ENCODE measurements at places on chromosomes 5 and 9. TPM values are rescaled to one million over a fixed set of nuclear protein-coding genes. Genes with fewer than 3 reads are reported as not detected.
A peak's percentile ranks its signal among the peaks of the same experiment; 100 is the strongest.

GRCh38 chr9:93097511-93098201 is 1.6 kb downstream of the CARD19 start:
- DNase-seq = no peak

DNA sequence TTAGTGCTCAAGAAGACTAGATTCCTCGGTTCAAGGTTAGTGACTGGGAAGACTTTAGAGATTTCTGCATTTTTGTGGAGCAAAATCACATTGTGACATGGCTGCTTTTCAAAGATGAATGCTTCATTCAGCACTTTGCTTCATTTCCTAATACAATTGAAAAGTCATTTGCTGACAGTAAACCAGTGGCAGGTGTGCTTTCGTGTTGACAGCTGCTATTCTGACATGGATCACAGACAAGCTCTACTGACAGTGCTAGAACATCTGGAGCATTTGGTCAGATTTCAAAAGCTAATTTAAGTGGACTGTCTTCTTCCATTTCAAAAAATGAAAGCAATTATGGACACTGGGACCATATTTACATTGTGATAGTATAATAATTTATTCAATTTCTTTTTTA is 1060.1 kb downstream of the PTPRD start:
- no peak for DNase-seq

GRCh38 chr5:111676466-111676865 is 80.5 kb downstream of the NREP start:
- no peak for DNase-seq

SLC6A3 gene
- polyA plus RNA-seq = 3.3 TPM

LCN12 gene
- 28.0 TPM for polyA plus RNA-seq

COL15A1 gene
- 7.6 TPM for polyA plus RNA-seq

GRCh38 chr5:38078161-38078560 is 180.2 kb upstream of the EGFLAM start:
- no peak for DNase-seq

GRM6 gene
- polyA plus RNA-seq = 1.4 TPM

- DNase-seq = no peak
Observed at GRCh38 chr5:6543346-6543730, 89.5 kb downstream of the NSUN2 start.

DNA sequence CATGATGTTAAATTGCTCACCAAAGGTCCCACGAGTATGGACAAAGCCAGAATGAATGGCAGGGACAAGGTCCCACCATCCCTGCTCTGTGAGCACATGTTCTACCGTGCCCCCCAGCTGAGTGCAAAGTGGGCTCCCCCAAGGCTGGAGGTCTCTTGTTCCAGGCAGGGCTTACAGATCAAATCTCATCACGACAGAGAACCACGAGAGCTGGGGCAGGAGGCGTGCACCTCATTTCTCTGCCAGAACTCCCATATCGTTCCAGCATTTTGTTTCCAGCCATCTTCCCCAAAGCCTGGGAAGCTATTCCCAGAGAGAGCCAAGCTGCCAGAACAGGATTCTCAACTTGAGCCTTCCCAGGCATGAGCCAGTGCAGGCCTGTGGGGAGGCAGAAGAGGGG is 108.5 kb downstream of the ZNF354C start:
- DNase-seq = no peak

DNA sequence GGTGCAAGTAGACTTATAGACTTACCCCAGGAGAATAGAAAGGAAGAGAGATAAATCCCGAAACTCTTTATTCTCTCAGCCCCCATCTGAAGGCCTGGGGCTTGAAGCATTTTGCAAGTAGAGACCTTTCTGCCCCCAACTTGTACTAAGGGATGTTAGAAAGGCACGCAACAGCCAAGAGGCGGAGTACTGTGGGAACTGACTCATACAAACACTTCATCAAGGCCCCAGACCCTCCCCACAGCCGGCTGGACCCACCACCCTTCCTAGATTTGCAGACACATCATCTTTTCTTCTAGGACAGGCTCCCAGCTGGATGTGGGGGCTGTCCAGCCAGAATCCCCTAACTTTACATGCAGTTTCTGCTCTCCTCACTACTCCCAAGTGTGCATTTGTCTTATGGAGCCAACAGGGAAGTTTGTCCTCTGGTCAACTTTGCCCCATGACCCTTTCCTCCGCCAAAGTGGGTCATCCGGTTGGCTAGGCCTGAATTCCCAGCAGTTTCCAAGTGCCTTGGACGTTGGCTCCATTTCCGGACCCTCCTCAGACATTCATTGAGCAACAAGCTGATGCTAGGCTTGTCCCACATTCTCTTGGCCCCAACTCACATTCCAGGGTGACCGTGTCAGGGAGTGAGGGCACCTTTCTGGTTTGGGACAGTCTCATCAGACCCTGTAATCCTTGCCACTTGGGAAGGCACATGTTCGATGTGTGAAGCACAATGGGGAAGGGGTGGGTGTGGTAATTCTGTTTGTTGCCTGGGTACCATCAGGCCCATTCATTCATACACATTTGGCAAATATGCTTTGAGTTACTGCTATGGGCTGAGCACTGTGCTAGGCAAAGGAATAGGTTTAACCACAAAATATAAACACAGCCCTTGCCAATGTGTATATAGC is 64.6 kb downstream of the ABLIM3 start:
- no peak for DNase-seq

PCA3 gene
- 0.43 TPM for polyA plus RNA-seq

DNA sequence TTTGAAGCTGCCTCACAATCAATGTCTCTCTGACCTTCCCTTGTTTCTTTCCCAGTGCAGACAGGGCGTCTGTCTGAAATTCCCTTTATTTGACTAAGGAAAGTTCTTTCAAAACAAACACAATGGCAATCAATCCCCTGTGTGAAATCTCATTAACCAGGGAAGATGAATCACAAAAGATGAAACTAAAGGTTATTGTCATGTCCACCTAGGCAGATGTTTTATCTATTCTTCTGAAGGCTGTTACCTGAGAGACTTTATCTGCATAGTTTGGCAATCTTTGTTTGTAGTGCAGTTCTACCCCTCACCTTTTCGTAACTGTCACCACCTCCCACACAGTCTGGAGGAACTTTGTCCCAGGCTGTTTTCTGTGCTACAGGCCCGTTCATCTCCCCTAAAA is 217.5 kb upstream of the RIOK2 start:
- no peak for DNase-seq

DNA sequence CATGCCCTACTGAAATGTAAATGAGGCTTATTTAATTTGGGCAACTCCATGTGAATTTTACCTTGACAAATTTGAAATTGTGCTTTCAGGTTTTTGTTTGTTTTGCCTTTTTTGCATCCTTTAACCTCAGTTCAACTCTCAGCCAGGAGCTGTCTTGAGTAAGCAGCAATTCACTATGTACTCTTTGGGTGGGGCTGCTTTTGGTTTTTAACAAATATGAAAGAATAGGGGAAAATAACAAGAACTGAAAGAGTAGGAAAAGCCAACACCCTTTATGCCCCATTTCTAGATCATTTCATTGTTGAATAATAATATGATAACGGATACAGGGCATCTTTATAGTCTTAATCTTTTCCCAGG is 192.0 kb downstream of the ARHGAP26 start:
- DNase-seq = no peak

GRCh38 chr9:16126042-16126441 is 573.2 kb downstream of the CCDC171 start:
- no peak for DNase-seq

TMOD1 gene
- 1.1 TPM for polyA plus RNA-seq

- DNase-seq = no peak
Observed at GRCh38 chr9:4096121-4096520, 203.7 kb downstream of the GLIS3 start.

GRCh38 chr9:69496846-69497450 is 171.9 kb downstream of the ENTREP1 start:
- no peak for DNase-seq

FOXI1 gene
- polyA plus RNA-seq = not detected

GRCh38 chr5:82794876-82795275 is 282.3 kb downstream of the TMEM167A start:
- DNase-seq = no peak

GRCh38 chr5:156693113-156693512 is 157.0 kb upstream of the PPP1R2B start:
- no peak for DNase-seq

PDE6A gene
- polyA plus RNA-seq = 0.24 TPM

GRCh38 chr5:11105696-11106095 is 344.7 kb upstream of the DAP start:
- DNase-seq = no peak

DNA sequence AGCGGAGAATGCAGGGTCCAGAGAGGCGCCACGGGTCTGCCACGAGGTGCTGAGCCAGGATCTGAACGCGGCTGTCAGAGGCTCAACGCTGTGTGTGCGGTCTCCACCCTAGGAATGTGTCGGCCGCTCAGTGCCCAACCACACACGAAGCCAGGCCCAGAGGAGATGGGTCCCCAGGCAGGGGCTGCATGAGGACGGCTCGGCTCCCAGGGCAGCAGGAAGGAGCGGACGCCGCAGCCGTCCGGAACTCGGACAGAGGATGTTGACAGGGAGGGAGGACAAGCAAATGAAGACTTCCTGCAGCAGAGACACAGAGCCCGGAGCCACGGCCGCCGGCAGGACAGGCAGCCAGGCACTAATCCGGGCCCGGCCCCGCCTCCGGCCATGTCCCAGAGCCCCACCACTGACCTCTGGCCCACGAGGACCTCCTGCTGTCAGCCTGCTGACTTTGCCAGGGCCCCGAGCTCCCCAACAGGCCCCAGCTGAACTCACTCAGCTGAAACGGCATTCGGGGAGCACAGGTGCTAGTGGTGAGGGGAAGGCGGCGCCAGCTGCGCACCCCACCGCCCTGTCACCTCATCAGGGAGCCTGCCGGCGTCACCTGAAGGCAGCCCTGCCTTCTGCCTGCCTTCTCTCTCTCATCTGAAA is 12.7 kb downstream of the VAV2 start:
- peak; percentile 82 for DNase-seq

OTP gene
- polyA plus RNA-seq = not detected

CARD9 gene
- polyA plus RNA-seq = 1.7 TPM

GRCh38 chr5:59421986-59422941 is 471.3 kb downstream of the PDE4D start:
- no peak for DNase-seq

DNA sequence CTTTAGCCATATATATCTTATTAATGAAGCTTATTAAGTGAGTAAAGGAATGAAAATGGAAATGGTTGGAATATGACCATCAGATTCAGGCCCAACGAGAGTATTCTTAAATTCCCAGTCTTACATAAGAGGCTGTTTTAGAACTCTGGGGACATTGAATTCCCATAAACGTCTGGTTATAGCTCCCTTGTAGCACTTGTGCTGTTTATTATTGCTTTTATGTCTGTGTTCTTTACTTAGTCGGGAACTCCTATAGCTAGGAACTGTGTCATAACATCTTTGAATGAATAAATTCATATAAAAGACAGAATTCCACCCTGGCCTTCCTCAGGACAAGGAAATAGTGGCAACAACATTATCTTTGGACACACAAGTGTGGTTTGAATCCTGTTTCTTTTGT is 58.4 kb downstream of the SH3GL2 start:
- no peak for DNase-seq

ZNF300 gene
- 34.0 TPM for polyA plus RNA-seq

Data from left lung (tissue), 14 donors.